ENCODE measurements at places on chromosomes 5 and 9. TPM values are rescaled to one million over a fixed set of nuclear protein-coding genes. Genes with fewer than 3 reads are reported as not detected.

DNA sequence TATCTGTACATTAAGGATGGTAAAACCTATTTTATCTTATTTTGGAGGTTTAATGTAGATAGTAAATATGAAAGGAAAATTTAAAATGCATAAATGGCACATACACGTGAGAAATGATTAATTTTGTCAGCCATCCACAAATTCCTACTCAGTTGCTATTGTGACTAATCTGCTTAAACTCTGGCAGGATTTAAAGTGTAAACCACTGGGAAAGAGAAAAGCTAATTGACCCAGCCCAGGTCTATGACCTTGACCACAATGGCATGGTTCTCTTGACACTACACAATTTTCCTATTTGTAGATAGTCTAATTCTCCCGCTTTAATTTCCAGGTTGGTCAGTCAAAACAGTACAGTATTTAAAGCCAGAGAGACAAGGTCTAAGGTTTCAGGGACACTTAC is 459.0 kb upstream of the KLF4 start:
- no peaks in the 10 kb centered on the region for H3K27me3 ChIP-seq
- no peaks in the 10 kb centered on the region for H3K36me3 ChIP-seq
- H3K27ac ChIP-seq, result no peak overlapping the region
- peak; percentile 57 for DNase-seq
- H3K4me1 ChIP-seq, result peaks cover 21% of the 10 kb centered on the region

GRCh38 chr5:10745133-10745532 is 15.9 kb downstream of the DAP start:
- DNase-seq, result peak; percentile 28
- H3K4me3 ChIP-seq, result no peak overlapping the region
- peaks cover 62% of the 10 kb centered on the region for H3K36me3 ChIP-seq
- H3K27me3 ChIP-seq, result no peaks in the 10 kb centered on the region

DNA sequence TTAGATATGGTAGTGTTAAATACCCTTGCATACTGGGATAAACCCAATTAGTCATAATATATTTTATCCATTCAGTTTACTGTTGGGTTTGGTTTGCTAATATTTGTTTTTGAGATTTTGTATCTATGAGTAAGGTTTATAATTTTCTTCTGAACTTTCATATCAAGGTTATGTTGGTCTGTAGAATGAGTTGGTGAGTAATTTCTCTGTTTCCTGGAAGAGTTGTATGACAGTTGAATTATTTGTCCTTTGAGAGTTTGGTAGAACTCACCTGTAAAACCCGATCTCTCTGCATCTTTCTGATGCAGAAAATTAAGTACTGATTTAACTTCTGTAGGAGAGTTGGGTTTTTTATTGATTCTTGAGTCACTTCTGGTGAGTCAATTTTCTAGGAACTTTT is 20.4 kb downstream of the DDX4 start:
- H3K27me3 ChIP-seq, result no peaks in the 10 kb centered on the region
- DNase-seq, result no peak

DNA sequence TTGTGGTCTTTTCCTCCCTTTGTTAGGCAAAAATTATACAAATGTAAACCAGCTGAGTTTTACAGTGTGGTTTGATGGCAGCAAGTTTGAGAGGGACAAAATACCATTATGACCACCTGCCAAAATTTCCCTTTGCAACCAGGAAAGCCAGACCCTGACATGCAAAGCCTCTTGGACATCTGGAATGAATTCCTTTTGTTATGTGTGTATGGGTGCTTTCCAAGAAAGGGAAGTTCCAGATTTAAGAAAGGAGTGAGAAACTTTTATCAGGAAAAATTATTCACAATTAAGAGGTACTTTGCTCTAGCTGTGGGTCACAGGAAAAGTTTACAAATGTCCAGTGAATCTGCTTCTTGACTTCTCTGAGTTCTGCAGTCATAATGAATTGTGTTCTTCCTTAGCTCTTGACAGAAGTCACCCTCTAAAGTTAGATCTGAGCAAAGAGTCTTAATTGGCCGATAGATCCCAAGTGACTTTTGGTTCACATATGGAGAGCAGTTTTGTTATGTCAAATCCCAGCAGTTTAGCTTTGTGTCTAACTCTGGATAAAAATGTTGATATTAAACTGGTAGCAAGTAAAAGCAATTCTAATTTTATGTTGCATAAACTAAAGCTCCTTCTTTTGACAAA is 295.9 kb upstream of the ZNF608 start:
- H3K36me3 ChIP-seq, result no peaks in the 10 kb centered on the region
- H3K4me1 ChIP-seq, result peaks cover 25% of the 10 kb centered on the region
- H3K27me3 ChIP-seq, result no peaks in the 10 kb centered on the region

DNA sequence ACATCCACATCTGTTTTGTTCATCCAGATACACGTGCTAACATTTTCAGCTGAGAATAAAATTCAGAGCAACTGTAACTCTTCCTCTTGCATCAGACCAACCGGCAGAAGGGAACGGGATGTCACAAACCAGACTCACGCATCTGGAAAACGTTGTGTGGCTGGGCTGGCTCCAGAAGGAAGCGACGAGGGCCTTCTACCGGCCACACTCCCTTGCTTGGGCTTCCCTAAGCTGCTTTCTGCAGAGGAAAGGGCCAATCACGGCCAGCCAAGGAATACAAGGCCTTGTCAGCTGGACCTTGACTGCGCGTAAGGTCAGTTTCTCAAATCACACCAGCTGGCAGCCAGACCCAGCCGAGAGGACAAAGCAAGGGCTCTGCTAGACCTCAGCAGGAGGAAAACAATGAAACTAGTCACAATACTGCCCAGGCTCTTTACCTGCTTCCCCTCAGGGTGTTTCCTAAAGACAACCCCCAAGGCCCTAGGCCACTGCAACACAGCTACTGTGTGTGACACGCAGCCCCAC is 106.1 kb downstream of the THBS4 start:
- DNase-seq, result peak; percentile 55
- H3K4me3 ChIP-seq, result no peak overlapping the region
- peak overlapping the region; percentile 16 for H3K27ac ChIP-seq
- H3K4me1 ChIP-seq, result 0 out of 2 replicates have a peak, but pooled peaks cover 7% of the 10 kb centered on the region

DNA sequence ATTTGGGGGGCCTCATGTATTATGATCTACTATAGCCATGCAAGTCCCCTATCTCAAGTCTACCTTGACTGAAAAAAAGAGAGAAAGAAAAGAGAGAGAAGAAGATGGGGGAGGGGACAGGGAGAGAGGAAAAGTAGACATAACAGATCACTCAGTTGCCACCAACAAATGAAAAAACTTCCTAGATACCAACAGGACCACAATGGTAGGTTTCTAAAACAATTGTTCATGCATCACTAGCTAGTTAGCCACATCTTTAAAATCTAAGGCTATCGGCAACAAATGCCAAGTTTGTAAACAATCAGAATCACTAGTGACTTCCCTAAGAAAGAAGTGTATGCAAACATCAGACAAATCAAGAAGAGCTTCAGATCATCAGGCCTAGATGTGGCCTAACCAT is 328.2 kb downstream of the BNC2 start:
- H3K27ac ChIP-seq, result no peak overlapping the region
- no peaks in the 10 kb centered on the region for H3K27me3 ChIP-seq
- no peak for DNase-seq
- no peak overlapping the region for H3K4me3 ChIP-seq
- peaks cover 16% of the 10 kb centered on the region for H3K4me1 ChIP-seq

DNA sequence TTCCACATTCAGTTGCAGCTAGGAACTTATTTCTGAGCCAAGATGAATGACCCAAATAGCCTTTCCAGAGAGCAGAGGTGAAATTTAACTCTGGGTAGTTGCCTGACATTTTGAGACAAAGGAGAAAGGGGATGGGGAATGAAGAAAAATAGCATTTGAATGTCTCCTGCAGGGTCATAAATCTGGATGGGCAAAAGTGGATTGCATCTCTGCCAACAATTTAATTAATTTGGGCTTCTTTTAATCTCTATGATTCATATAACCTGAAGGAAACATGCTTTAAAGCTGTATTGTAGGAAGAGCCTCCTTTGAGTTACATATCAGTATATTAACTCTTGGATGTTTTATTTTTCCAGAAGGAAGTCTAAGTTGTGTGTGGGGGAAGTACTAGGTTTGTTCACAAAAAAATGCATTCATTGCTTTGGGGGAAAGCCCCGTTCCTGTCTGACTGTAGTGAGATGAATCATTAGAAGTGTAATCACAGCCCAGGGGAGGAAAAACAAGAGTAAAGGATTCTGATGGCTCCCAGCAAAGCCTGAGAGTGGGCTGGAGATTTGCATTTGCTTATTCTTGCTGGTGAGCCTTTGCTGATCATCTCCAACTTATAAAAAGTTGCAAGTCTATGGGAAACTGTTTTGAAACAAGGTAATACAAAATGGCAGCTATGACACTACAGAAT is 133.0 kb upstream of the IQGAP2 start:
- peak; percentile 4 for DNase-seq
- no peaks in the 10 kb centered on the region for H3K36me3 ChIP-seq
- H3K27me3 ChIP-seq, result no peaks in the 10 kb centered on the region

GRCh38 chr5:31131381-31131891 is 62.0 kb upstream of the CDH6 start:
- no peak overlapping the region for H3K27ac ChIP-seq
- no peaks in the 10 kb centered on the region for H3K27me3 ChIP-seq
- H3K4me1 ChIP-seq, result peaks cover 10% of the 10 kb centered on the region
- H3K4me3 ChIP-seq, result no peak overlapping the region
- no peak for DNase-seq

GRCh38 chr9:68762570-68762969 is 57.5 kb downstream of the PIP5K1B start:
- no peaks in the 10 kb centered on the region for H3K36me3 ChIP-seq
- H3K4me1 ChIP-seq, result no peaks in the 10 kb centered on the region
- H3K27ac ChIP-seq, result no peak overlapping the region
- no peak overlapping the region for H3K4me3 ChIP-seq
- H3K27me3 ChIP-seq, result no peaks in the 10 kb centered on the region

DNA sequence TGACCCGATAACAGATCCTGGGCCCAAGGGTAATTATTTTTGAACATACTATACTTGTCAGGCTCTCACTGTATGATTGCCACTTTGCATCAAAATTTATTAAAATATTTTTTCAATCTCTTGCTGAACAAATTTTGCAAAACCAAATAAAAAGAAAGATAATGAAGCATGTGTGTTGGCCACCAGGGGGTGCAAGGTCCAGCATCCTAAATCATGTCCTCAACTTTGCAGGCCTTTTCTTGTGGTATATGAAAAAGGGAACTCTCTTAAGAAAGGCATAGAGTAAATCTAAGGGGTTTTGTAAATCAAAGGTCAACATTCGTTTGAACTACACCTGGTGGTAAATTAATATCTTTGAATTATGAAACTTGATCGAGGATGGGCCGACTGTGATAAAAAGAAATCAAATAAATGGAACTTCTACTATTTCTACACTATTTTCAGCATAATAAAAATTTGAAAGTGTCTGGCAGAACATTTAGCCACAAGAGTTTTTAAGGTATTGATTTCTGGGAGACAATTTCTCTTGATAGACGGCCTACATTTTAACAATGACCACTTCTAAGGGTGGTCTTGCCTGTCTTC is 676.5 kb downstream of the DMRTA1 start:
- DNase-seq, result peak; percentile 53
- H3K36me3 ChIP-seq, result no peaks in the 10 kb centered on the region
- no peaks in the 10 kb centered on the region for H3K4me1 ChIP-seq

- no peak for DNase-seq
- no peaks in the 10 kb centered on the region for H3K27me3 ChIP-seq
- H3K27ac ChIP-seq, result no peak overlapping the region
- peaks cover 10% of the 10 kb centered on the region for H3K4me1 ChIP-seq
These were observed 5.3 kb upstream of the TBC1D9B start for GRCh38 chr5:179912951-179913350.

- H3K4me3 ChIP-seq, result peak overlapping the region; percentile 74
- DNase-seq, result peak; percentile 47
- no peaks in the 10 kb centered on the region for H3K36me3 ChIP-seq
- no peaks in the 10 kb centered on the region for H3K4me1 ChIP-seq
- peaks cover 13% of the 10 kb centered on the region for H3K27me3 ChIP-seq
These were observed 7.2 kb upstream of the PSD2 start for GRCh38 chr5:139788294-139788910.

DNA sequence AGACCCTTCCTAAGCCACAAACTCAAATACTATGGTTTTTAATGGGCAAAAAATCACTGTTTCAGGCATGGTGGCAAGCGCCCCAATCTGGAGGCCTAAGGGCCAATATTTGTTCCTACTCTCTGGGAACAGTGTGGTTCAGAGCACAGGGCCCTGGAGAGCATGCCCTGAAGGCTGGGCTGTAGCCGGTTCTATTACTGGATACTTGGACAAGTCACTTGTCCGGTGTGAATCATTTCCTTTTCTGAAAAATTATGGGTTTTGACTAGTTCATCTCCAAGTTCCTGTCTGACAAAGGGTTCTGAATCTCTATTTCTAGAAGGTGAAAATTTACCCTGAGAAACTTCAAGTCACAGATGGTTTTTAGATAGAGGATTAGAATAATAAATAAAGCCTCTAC is 75.0 kb downstream of the OTULIN start:
- peak; percentile 84 for DNase-seq
- H3K4me3 ChIP-seq, result no peak overlapping the region
- peak overlapping the region; percentile 50 for H3K27ac ChIP-seq
- no peaks in the 10 kb centered on the region for H3K27me3 ChIP-seq
- H3K4me1 ChIP-seq, result peaks cover 21% of the 10 kb centered on the region
- H3K36me3 ChIP-seq, result peaks cover 14% of the 10 kb centered on the region

DNA sequence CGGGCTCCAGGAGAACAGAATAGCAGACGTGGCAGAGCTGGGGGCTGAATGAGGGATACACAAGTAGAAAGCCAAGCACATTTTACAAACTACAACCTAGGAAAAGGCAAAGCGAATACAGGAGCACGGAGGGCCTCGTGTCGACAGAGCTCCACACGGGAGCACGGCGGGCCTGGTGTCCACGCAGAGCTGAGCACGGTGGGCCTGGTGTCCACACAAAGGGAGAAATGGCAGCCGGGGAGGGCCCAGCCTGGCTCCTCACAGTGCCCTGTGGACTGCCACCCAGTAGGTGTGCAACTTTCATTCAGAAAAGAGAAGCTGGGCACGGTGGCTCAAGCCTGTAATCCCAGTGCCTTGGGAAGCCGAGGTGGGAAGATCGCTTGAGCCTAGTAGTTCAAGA is 3.4 kb upstream of the INPP5E start:
- H3K4me1 ChIP-seq, result no peaks in the 10 kb centered on the region
- H3K4me3 ChIP-seq, result no peak overlapping the region
- no peak overlapping the region for H3K27ac ChIP-seq
- no peaks in the 10 kb centered on the region for H3K27me3 ChIP-seq

IL4 gene
- total RNA-seq, result not detected

CDKN2B gene
- 10.6 TPM for total RNA-seq

C5orf58 gene
- not detected for total RNA-seq

SAXO1 gene
- total RNA-seq, result not detected

TAF11L10 gene
- total RNA-seq, result not detected
